ENCODE measurements at places on chromosomes 3 and 15. TPM values are rescaled to one million over a fixed set of nuclear protein-coding genes. Genes with fewer than 3 reads are reported as not detected.

- no peak for DNase-seq
Measured at GRCh38 chr3:35739181-35739809, 100.0 kb downstream of the ARPP21 start.

DNA sequence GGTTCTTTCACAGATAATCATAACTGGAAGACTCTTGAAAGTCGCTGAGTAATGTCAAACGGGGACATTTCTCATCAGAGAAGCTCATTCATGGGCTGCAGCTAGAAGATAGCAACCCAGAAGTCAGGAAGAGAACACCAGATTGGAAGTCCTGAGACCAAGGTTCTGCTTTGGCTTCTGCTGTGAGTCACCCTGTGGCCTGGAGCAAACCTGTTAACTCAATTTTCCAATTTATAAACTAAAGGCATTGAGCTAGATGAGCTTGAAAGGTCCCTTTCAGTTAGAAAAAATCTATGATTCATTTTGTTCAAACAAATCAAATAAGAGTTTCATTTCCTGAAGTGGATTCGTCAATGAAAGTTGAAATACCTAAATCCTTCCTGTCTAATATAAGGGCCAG, 402.2 kb downstream of the EPHB1 start:
- no peak for DNase-seq

DNA sequence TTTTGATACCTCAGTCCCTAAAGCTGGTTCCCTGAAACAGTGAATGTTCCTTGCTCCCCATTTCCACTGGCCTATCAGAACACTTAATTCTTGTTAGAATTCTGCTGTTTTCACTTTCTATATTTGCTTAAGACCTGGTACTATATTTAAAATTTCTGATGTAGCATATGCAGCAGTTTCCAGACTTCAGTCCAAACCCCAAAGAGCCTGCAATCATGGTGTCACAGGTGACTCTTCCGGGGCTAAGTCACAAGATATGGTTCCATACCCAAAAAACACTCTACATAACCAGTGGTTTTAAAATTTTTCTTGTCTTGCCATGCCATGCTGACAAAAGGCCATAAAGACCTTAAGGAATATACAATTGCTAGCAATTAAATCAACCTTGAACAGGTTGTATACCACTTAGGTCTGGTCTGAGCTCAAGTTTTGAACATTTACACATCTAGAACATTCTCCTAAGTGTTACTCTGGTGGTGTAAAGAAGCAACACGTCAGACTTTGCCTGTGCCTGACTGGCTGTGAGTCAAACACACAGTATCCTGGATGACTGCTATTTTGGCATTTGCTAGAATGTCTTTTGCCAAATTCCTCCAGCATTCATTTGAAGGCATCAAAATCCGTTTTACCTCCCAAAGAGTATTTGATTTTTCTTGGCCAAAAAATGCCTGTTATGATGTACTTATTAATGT, 160.0 kb downstream of the FRMD5 start:
- no peak for DNase-seq

DNA sequence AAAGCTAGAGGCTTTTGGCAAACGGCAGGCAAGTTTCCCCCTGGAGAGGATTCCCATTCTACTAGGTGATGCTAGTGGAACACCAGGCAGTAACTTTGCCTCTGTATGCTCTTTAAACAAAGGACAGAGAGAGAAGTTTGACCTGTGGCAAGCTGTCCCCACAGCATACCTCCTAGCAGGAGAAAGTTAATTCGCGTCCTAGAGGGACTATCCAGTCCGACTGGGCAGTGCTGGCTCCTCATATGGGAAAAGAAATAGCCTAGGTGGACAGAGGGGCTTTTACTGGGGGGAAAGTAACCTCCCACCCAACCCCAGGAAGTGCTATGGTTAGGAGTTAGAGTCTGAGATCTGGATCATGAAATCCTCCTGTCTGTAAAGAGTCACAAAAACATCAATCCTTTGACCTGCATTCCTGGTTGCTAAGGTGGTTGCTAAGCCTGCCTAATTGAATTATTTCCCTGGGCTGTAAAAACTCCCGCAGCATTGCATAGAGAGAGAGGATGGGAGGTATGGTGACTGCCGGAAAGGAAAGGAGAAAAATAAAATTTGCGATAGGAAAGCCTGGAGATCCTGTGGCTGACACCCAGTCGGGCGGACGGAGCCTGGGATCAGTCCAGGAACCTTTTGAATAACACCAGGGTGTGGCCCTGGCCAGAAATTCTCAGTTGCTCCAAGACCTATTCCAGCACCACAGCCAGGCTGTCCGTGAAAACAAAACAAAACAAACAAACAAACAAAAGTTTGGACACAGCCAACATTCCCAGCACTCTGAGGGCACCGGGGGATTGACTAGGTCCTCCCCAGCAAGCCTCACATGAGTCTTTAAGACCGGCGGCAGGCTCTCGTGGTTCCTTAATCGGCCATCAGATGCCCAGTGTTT, 67.7 kb upstream of the ATP11B start:
- no peak for DNase-seq

DNA sequence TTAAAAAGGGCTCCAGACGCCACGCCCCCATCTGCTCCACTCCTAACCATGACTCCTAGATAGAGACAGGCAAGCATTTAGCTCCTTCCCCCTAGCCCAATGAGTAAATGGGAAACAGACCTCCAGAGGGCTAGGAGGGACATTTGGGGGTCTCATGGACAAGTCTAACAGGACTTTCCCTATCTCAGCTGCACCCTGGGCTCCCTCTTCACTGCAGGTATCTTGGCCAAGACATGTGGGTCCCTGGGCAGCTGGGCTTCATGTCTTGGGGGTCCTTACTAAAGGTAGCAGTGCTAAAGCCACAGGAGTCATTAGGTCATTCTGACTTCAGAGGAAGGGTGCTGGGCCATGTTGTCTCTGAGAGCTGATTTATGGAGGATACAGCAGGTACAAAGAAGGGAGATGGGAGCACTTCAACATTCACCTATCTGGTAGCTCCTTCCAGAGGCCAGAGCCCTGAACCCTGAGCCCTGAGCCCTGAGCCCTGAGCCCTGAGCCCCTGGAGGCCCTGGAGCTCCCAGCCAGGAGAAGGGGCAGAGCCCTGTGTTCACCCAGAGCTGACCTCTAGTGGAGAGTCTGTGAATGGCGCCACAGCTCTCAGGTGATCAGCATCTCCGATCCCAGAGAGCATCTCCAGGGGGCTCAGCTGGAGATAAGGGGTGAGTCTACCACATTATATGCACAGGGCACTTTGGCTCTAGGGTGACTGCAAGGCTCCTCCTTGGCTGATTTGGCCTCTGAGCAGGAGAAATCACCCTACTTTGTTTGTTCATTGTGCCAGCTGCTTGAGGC, 40.1 kb upstream of the EPHB1 start:
- DNase-seq, result no peak

DNA sequence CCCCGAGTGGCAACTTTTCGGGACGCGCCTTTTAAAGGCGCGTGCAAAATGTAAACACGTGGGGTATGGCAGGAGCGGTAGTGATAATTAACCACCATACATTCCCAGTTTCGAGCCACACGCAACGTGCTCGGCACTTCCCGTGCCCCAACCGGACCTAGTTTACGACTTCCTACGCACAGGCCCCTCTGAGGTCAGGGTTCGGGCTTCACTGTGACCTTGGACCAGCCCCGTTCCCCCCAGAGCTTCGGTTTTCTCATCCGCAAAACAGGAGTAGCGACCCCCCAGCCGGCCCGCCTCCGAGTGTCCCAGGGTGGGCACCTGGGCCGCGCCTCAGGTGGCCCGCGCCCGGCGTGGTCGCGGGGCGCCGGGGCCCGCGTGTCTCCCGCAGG, 451 bp downstream of the CHCHD4 start:
- peak; percentile 83 for DNase-seq

DNA sequence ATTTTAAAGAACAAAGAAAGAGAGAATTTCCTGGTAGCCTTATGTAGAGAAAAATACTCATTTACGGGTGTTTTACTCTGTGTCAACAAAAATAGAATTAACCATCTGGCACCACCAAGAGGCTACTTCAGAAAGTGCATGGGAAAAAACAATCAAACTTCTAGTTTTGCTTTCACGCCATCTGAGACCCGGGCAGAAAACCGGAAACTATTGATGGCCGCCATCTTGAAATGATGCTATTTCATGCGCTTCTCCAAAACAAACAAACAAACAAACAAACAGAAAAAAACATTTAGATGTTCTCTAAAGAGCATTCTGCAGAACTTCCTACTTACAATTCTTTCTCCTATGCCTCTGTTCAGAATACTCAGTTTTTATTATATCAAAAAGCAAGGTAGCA, 49.4 kb upstream of the SYNPR start:
- no peak for DNase-seq

DNA sequence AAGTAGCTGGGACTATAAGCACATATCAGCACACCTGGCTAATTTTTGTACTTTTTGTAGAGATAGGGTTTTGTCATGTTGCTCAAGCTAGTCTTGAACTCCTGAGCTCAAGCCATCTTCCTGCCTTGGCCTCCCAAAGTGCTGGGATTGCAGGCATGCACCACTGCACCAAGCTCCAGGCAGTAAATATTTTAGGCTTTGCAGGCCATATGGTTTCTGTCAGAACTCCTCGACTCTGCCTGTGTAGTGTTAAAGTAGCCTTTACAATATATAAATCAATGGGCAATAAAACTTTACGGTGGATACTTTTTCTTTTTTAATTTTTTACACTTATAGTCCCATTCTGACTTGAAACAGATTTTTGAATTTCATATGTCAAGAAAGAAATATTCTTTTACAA, 41.6 kb downstream of the DAG1 start:
- DNase-seq, result no peak

SLC27A2 gene
- 0.36 TPM for total RNA-seq

GRAMD2A gene
- total RNA-seq, result 6.7 TPM

RASL12 gene
- 23.0 TPM for total RNA-seq

TEX55 gene
- not detected for total RNA-seq

SPATA12 gene
- total RNA-seq, result not detected

Data from sciatic nerve (tissue), 2 donors.